ENCODE measurements at places on chromosomes 1 and 21.

GRCh38 chr21:15278279-15278678, 213.5 kb upstream of the NRIP1 start:
- no peak for DNase-seq

DNA sequence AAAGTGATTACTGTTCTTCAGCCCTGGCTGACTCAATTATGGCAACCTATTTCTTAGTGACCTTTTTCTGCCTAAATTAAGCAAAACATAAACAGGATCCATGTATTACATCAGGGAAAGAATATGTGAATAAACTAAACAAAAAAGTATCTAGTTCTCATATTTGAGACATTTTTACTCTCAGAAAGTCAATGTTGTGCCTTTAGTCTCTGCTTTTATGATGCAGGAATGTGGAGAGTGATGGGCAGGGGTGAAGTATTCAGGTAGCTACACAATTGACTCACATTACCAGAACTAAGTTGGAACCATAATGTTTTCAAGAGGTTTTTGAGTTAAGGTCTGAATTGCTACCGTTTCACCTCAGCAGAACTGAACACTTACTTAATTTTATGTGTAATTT, 462.7 kb upstream of the CXADR start:
- no peak for DNase-seq

GRCh38 chr21:37916310-37917051, at the start of gene KCNJ6:
KCNJ6 (minus strand) TSS chr21:37916457; CDS start chr21:37840682, 75,775 bp downstream.
- DNase-seq, result no peak

DNA sequence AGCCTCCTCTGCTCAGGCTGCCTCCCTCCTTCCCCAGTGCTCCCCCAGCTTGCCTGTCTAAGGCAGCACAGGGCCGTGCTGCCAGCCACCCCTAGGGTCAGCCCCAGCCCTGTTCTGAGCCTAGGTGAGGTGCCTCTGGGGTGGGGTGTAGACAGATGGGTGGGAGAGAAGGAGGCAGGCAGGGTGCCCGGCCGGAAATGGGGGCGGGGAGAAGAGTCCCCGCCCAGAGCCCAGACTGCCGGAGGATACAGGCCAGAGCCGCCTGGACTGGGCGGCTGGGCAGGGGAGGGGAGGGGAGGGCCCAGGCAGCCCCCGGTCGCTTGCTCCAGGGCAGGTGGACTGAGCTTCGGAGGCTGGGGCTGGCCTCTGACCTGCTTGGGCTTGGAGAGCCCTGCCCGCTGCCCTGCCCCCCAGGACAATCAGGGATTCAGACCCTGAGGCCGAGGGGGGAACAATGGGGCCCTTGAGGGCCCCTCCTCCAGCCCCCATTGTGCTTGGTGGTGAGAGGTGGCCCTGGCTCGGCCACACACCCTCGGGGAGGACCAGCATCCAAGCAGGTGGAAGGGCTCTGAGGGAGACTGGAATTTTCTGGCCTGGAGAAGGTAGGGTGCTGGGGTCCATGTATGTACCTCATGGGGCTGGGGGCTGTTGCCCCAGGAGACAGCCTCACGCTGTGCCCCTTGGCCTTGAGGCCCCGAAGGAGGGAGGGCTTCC, at the start of gene GJC2:
GJC2 (plus strand) TSS at position 525 of the 714 bp plus-strand sequence. CDS start 7,829 bp downstream, outside the sequence.
- no peak for DNase-seq

DNA sequence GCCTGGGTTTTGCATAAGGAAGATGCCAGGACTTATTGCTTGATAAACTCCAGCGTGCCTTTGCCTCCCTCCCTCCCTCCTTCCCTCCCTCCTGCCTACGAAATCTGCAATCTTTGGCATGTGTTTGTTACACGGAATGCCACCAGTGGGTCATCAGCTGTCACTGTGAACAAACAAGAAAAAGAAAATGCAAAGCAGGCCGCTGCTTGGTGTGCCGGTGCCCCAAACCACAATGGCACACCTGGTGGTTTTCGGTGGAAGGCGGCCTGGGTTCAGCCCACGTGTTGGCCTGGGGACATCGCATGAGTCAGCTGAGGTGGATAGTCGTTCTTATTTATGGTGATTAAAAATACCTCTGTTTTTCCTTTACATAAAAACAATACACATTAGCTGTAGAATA, 16.3 kb upstream of the IFNLR1 start:
- DNase-seq, result peak; percentile 78

DNA sequence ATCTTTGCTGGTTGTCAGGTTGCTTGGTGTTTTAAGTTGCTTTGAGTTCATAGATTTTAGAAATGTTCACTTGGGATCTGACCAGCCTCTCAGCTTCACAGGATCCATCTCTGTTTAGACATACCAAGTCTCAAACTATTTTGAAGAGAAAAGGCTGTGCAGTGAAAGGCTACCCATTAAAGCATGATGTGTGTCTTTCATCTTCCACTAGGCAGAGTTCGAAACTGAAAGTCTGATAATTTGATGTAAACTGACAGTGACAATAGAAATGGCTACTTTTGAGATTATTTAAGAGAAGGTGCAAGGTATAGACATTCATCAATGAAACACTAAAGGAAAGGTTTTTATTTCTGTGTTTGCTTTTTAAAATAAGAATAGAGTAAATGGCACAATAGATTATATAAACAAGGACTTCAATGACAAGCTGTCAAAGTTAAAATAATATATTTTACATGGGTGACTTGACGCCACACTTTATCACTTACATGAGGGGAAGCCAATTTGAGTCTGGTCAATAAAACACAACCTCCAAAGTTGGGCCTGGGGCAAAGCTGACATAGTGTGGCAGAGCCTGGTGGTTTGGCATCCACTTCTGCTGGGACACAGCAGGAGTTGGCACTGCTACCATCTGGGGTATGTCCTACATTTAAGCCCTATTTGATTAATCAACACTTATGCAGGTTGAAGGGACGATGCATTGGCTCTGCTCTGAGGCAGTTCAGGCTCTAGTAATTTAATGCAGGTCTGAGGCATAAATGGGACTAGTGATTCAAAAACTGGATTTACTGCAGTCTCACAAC, 197.7 kb downstream of the CRB1 start:
- no peak for DNase-seq

DNA sequence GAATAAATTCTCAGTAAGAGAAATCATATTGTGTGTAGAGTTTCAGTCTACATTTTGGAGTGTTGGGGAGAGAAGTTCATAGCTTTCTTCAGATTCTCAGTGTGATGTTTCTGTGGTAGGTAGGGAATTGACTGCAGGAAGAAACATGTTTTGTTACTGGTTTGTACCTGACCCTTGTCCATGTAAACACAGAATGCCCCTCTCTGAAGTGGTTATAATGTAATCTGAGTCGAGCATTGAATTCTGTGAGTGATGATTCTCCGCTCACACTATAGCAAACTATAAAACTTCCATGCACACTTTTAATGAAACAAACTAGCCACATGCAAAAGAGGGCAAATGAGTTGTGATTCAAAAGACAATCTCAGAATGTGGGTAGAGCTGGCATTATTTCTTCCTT, 433.2 kb downstream of the USP25 start:
- DNase-seq, result no peak

- peak; percentile 92 for DNase-seq
Measured at GRCh38 chr1:31548907-31549808, 27.2 kb upstream of the TINAGL1 start.

GRCh38 chr21:41229509-41230248, 61.7 kb downstream of the BACE2 start:
- no peak for DNase-seq

DNA sequence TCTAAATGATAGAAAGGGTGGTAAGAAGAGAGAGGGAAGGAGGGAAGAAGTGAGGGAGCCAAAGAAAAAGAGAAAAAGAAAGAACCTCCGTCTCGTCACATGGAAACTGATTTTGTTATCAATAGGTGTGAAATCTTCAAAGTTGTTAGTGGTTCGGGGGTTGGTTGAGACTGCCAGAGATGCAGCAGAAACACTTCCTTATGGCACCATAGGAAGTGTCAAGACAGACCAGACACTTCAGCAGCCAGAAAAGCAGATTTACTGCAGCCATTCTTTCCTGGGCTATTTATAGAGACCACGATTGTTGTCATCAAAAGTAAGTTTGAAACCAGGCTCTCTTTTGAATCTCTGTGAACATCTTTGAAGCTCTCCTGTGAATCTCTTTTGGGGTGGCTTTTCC, 150.5 kb downstream of the PLPPR5 start:
- no peak for DNase-seq

DNA sequence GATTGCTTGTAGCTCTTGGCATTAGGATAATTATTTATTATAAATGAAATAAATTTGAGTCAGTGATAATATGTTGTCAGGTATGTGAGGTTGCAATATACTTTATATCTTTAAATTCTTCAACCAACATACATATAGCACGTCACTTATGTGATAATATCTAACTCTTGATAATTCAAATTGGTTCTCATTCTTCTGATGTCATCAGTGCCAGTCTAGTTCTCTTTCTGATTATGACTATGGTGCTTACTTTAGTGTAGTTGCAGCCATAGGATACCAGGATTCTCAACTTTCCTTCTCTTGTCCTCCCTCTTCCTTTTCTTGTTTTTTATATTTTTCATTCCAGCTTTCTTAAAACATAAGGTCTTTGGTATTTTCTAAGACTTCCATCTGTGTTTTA, 34.8 kb upstream of the ATP6V1G3 start:
- no peak for DNase-seq

- DNase-seq, result no peak
Measured at GRCh38 chr1:231016966-231017365, 23.1 kb downstream of the FAM89A start.

DNA sequence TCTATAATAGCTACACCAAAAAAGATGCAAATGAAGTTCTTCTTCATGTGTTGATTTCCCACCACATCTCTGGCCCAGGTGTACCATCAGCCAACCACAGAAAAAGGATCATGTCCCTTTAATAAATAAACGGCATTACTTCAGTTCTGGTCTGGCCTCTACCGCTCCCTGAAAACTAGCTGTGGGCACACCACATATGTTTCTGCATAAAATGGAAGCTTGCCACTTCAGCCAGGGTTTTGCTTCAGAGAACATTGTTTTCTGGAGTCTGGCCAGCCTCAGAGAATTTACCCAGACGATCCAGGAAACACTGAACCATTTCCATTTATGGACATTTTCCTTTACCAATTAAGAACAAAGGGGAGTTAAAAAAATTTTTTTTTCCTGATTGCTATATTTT, 5.8 kb upstream of the LAMC2 start:
- no peak for DNase-seq

- DNase-seq, result no peak
Measured at GRCh38 chr1:92259350-92259749, 39.4 kb downstream of the GLMN start.

GRCh38 chr1:161676958-161677689, 14.2 kb downstream of the FCGR2B start:
- no peak for DNase-seq

DNA sequence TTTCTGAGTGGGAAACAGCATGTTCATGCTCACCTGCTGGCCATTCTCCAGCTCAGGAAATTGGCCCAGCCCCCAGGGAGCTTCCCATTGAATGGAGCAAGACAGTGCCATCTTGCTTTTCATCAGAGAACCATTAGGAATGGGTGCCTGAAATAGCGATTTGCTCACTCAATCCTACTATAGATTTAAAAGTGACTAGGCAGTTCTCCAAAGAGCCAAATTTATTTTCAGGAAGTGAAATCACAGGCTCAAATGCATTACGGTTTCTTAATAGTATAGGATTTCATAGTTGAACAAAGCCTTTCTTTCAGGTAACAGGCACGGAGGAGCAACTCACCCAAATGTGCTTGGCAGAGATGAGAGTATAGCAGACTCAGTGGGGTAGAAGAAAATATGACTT, 272.1 kb downstream of the GRIK1 start:
- DNase-seq, result no peak

DNA sequence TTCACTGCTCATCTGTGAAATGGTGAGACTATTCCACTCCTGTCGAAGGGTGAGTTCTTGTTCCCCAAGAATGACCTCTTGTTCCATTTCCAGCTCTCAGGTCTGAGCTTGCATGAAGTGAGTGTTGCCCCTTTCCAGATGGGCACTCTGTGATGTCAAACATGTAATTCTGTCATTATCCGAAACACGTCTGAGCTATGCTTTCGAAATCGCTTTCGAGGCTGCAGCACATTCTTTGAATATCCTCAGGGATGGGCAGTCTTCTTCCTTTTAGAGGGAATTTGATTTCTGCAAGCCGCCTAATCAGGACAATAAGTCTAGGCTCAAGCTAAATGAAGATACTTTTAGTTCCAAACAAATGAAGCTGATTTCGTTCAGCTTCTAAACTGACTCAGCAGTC, 15.1 kb downstream of the NFASC start:
- DNase-seq, result no peak

DNA sequence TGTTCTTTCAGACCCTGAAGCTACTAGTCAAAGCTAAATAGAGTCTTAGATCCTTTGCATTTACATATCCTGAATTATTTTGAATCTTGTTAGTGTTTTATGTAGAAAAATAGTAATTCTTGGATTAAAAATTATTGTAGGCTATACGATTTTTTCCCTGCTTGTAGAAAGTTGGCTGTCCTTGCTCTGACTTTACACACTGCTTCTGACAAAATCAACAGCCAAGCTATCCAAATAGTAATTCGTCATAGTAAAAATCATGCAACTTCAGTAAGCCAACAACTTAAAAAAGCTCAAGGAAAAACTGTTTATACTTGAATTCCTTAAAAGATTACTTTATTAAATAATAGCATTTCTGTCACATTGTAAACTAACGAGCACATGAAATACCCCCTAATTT, 7.5 kb upstream of the KRTAP23-1 start:
- no peak for DNase-seq

DNA sequence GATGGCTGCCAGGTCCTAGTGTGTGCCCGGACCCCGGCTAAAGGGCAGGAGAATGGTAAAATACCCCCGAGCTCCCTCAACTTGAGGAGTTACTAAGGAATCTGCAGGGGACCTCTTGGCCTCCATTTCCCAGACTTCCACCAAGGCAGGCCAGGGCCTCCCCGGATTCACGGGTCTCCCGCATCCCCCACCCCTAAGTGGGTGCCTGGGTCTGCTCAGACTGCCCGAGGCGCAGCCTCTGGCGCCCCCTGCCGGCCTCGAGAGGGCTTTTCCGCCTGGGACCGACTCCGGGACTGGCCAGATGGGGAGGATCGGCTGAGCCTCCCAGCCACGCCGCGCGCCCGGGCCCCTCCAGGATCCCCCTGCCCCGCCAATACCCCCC, 1.7 kb downstream of the PLEKHG5 start:
- DNase-seq, result peak; percentile 83

GRCh38 chr1:920521-920920, 3.2 kb upstream of the SAMD11 start:
- DNase-seq, result no peak

DNA sequence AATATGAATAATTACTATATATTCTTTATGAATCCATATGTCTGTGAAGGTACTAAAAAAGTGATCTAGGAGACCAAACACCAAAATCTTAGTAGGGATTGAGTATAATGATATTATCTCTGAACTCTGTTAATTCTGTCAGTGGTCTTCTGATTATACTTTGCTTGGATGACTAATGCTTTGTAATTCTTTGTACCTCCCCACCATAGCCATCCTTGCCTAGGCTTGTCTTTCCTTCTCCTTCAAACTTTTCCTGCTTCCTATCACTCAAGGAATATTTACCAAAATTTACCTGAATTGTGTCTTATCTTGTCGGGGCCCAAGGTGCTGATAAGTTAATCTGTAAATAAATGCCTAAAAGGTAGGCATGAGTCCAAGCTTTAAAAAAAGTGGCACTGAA, 845 bp upstream of the RGS5 start:
- DNase-seq, result no peak

- DNase-seq, result no peak
Measured at GRCh38 chr1:156711011-156711817, 5.8 kb upstream of the CRABP2 start.

Data from LoVo (cell line).